ENCODE measurements at places on chromosomes 12 and 14.
A peak's percentile ranks its signal among the peaks of the same experiment; 100 is the strongest.

DNA sequence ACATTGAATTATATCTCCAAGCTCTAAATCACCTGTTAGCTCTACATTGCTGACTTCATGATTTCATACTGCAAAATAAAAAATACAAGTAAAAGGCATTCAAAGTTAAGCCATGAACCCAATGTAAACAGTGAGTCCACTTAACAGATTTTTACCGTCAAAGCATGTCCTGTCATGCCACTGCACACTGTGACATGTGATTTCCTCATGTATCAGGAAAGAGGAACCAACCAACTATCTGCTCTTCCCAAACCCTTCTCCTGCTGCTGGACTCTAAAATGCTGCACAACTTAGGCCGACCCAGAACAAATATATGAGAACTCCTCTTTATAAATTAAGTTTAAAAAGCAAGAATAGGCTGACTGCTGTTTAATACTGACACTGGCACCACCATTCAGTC, 37.5 kb downstream of the TM7SF3 start:
- no peak for DNase-seq

DNA sequence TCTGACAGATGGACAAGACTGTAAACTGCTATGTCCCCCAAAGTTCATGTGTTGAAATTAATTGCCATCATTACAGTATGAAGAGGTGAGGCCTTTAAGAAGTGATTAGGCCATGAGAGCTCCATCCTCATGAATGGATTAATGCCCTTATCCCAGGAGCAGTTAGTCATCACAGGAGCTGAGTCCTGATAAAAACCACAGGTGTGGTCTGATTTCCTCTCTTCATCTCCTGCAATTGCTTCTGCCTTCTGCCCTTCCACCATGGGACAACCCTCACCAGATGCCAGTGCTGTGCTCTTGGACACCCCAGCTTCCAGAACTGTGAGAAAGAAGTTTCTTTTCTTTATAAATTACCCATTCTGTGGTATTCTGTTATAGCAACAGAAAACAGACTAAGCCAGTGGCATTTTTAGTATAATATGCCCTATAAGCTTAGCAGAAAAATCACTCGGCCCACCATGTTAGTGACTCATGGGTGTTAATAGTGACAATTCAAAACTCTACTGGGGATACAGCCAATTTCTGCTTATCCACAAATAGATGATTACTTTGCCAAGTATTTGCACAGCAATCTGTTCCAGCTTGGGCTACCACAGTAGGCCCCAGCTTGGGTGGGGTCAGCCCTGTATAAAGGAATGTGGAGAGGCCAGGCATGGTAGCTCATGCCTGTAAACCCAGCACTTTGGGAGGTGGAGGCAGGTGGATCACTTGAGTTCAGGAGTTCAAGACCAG, 129.0 kb upstream of the BCL2L14 start:
- DNase-seq = no peak

- no peak for DNase-seq
These were observed 34.8 kb downstream of the TIMELESS start for GRCh38 chr12:56414401-56414800.

DNA sequence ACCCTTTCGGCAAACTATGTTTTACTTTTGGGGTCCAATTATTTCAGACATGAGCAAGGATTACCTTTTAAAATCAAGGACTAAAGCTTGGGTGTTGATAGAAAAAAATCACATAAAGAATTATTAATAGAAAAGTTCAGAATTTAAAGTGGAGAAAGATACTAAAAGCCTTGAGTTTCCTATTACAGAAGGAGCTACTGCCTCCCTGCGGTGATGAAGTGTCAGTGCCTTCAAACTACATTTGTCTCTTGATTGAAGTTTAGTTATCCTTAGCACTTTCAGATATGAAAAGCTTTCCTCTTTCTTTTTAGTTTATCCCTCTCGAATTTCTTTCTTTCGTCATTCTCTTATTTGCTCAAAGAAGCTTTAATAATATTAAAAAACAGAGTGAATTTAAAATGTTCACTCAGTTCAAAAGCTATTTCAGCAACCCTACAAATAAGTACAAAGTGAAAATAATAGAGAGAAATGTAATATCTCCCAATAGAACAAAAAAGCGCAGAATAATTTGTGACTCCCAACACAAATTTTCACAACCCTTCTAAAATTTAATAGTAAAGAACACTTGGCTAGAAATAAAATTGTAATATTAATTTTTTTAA, 87.6 kb downstream of the SEC23A start:
- no peak for DNase-seq

DNA sequence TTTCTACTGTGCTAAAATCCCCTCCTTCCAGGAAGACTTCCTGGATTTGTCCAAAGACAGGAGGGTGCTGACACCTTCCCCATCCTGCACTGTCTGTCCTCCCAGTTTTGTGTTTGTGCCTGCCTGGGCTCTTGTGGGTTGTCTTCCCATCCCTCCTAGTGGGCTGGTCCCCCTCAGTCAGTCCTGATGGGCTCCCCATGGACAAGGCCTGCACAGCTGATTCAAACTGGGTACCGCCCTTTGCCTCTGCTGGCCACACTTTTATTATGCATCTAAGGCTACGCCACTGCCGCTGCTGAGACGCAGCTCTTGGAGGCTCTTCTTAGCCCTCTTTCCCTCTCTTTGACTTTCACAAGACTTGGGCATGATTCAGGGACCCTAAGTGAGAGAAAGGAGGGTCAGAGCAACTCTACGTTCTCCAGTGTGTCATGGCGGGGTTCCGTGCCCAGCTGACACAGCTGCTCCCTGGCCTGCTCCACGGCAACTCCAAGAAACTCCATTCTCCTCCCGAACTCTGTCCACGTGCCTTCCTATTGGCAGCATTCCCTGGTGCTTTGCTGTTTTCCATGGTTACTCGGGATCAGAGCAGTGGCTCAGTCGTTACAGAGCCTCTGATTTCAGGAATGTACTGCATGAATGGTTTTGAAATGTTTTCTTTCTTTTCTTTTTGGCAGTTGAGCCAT, 3.8 kb upstream of the KRT85 start:
- no peak for DNase-seq

DNA sequence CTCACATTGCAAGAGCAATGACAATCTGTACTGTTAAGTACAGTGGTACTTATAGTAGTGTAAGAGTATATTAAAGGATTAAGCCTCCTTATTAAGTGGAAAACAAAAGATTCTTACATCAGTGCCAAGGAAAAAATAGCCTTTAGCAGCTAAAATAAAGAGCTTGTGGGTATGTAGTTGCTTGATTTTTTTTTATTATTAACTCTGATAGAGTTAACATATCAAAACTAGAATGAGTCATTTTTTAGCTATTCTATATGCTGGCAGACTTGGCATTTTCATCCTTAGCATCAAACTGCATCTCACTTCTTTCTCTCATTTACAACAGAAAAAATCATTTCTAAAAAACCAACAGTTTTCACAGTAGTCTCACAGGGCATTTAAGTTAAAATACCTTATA, 86.5 kb downstream of the ATP2B1 start:
- no peak for DNase-seq

- no peak for DNase-seq
These were observed 171.8 kb upstream of the PARP11 start for GRCh38 chr12:4044736-4045730.

GRCh38 chr14:37584211-37585100, 10.6 kb downstream of the FOXA1 start:
- DNase-seq = no peak

- peak; percentile 91 for DNase-seq
These were observed 4.3 kb downstream of the IRF2BPL start for GRCh38 chr14:77024171-77024691.

GRCh38 chr14:77271113-77271710, at the start of gene NGB:
TSS of gene NGB (minus strand) at chr14:77271206. CDS start at chr14:77270937, 269 bp downstream.
- DNase-seq = no peak

DNA sequence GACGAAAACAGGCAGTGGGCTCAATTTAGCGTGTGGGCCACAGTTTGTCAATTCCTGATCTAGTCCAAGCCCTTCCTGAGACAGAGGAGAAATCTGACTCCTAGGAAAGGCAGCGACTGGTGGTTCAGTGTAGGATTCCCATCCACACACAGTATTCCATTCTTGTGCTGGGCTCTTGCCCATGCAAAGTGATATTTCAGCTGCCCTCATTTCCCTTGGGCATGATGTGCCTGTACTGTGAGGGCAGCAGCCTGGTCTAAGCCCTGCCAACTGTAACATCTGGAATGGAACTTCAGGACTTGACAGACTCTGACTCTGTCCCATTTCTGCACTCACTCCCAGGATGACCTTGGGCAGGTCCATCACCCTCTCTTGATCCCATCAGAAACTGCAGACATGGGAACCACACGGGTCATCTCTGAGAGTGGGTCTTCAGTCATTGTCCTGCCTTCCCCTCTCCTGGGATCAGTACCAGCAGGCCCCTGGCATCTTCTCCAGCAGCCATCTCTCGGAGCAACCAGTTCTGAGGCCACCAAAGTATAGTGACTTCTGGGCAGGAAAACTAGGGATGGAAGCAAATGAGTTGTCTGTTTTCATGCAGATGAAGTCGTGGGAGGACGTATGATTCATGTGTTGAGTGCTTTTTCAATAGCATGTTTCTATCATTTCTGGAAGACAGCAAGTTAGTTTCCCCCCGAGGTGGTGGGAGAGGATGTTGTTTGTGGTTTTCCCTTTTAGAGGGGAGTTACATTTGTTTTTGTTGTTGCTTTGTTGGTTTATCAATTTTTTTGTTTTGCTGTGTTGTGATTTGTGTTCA, 54.2 kb upstream of the BCL2L14 start:
- DNase-seq = no peak

GRCh38 chr14:57403521-57403864, 13.1 kb downstream of the NAA30 start:
- DNase-seq = no peak

DNA sequence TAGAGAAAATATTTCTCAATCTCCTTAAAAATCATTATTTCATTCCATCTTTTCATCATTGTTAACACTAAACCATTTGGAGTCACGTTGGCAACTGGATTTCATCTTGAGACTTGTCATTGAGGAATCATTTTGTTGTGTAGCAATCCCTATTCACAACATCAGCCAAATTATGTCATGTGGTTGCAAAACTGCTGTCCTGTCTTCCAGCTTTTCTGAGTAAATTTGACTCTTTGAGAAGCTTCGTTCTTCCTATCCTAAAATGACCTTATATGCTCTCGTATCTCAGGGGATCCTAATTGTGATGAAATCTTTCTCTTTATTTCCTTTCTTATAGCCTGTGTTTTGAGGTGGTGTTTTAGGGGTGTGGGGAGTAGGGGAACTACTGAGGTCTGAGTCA, 30.6 kb upstream of the KICS2 start:
- DNase-seq = no peak

GRCh38 chr12:50003595-50003994, 21.7 kb downstream of the RACGAP1 start:
- no peak for DNase-seq

- DNase-seq = no peak
These were observed 28.3 kb downstream of the VSX2 start for GRCh38 chr14:74267588-74267987.

DNA sequence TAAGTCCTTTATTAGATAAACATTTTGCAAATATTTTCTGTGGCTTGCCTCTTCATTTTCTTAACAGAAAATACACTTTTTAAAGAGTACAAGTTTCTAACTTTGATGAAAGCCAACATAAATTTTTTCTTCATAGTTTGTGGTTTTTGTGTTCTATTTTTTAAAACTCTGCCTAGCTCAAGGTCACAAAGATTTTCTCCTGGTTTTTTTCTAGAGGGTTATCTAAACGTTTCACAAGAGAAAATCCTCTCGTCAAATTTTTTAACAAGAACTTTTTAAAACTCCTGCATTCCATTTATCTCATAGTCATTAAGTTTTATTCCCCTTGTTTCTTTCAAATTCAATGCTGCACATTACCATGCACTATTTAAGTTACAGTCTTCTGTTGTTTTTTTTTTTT, 8.2 kb downstream of the AREL1 start:
- no peak for DNase-seq

DNA sequence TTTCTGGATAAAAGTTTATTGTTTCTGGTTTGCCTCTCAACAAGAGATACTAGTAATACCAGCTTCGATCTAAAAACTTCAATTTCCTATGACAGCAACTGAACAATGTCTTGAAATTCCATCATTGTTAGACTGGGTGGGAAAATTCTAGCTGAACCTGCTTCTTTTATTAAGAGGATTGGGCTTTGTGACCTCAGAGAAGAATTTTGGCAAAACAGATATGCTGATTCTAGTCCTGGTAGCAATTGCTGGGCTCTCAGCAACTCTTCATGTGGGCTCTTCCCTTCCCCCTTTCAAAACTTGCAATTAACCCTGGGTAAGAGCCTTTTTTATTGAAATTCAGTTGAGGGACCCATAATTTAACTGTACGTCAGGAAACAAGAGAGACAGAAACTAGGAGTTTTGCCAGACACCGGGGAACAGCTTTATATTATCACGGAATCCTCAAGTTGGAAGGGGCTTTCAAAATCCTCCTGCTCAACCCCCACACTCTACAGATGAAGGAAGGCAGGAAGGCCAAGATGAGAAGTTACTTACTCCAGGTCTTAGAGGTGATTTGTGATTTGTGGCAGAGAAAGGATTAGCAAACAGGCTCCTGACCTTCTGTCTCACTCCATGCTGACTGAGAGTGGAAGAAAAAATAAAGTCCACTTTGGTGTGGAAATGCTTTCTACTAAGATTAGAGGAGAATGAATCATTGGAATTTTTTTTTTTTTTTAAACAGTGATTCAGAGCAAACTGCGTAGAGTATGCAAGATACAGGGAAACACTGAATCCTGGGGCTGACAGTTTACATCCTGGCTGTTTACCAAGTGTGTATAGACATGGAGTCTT, 239.0 kb upstream of the ATP2B1 start:
- no peak for DNase-seq

GRCh38 chr12:7038591-7038990, 20.3 kb upstream of the LPCAT3 start:
- DNase-seq = no peak

- DNase-seq = no peak
These were observed 218.2 kb upstream of the ARHGAP5 start for GRCh38 chr14:31858868-31859267.

DNA sequence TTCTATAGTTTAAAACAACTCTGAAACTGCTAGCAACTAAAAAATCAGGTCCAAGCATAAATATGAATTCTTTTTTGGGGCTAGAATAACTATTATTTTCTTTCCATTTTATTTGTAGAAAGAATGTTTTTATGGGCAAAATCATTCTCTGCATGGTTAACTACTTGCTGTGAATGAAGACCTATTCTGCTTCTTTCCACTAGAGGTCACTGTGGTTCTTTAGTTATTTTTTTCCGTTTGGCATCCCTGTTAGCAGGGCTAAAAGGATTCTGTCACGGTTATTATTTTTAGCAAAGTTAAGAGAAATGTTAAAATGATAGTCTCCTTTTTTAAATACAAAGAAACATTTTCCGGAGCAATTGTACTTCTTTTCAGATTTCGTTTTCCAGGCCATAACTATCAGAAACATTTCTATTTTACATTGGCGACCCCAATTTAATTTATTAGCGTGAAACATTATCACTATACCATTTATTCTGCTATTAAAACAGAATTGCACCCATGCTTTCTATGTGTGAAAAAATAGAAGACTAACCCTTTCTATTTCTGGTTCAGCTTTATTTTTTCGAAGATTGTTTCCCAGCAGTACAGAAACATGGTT, 404.8 kb downstream of the ATP23 start:
- no peak for DNase-seq

- DNase-seq = no peak
These were observed 48.7 kb downstream of the BCAT1 start for GRCh38 chr12:24900196-24900595.

GRCh38 chr14:19878029-19878642, 3.2 kb downstream of the OR4K2 start:
- DNase-seq = no peak

- DNase-seq = no peak
These were observed 99.2 kb downstream of the VEZT start for GRCh38 chr12:95316798-95317197.

Measured in T-helper 1 cell (primary cell).